ENCODE measurements at places on chromosomes 2 and 18. TPM values are rescaled to one million over a fixed set of nuclear protein-coding genes. Genes with fewer than 3 reads are reported as not detected.

DNA sequence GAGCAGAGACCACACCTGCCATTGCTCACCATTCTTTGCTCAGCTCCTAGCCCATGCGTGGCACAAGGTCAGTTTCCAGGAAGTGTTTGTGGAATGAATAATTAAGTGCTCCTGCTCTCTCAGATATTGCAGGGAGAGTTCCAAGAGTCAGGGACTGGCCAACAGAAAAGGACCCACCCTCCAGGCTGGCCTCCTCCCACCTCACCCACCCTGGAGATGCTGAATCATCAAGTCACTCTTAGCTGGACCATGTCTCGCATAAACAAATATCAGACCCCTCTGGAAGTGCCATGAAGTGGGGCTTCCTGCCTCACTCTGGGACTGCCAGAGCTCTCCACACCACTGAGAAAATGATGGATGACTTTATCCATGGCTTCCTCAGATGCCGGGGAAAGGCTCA, 256.0 kb downstream of the TNS1 start:
- DNase-seq: no peak

DNA sequence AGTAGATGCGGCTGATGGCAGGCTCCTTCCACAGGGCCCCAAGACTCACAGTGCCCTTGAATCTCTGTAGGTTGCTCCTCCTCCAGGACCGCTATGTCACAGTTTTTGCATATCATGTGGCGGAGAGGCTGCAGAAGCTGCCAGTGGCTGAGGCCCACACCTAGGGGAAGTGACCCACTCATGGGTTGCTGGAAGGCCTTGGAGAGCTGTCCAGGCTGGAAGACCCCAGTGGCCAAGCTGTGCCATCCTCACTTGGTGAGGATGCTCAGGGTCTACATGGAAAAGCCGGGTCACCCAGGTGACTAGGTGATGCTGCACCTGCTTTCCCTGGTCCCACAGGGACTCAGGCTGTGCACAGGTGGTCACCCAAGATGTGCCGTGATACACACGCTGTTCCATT, 90.6 kb downstream of the SEPTIN10 start:
- peak; percentile 11 for DNase-seq

The LRPPRC gene
- total RNA-seq: 74.8 TPM

DNA sequence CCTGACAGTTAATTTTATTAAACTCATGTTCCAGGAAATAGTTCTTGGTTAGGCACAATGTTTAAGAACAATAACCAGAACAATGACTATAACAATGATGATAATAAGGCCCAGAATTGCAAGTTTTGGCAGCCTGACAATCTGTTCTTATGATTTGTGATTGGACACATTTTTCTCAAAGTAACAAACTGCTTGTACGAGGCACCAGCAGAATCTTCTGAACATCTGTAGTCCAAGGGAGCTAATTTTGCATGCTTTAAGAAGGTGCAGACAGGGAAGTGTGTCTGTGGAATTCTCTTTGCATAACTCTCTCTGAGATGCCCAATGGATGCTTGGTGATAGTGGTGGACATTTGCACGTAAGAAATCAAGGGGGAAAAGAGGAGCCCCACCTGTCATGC, 709.3 kb downstream of the SLC4A3 start:
- no peak for DNase-seq

DNA sequence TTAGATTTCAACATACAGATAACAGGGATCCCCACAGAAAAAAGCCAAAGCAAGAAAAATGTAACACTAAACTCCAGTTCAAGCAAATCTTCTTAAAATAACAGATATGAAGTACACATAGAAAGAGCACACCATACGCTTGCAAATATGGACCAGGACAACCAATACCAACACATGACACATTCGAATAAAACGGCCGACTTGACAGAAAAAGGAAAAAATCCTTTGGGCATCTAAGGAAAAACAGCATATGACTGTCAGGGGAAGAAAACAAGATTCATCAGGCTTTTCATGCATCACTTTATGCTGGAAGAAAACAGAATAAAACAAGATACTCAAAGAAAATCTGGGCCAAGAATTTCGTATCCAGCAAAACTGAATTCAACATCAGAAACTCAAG, 16.0 kb downstream of the RNASEH1 start:
- DNase-seq: no peak

The ALPI gene
- total RNA-seq: not detected

GRCh38 chr2:129605646-129606045, 373.8 kb upstream of the RAB6C start:
- no peak for DNase-seq

The AMER3 gene
- not detected for total RNA-seq

GRCh38 chr2:199442173-199442572, 15.6 kb downstream of the SATB2 start:
- DNase-seq: no peak

- no peak for DNase-seq
Measured at GRCh38 chr2:20144861-20145260, 80.1 kb downstream of the SDC1 start.

The HRH4 gene
- 0.23 TPM for total RNA-seq

DNA sequence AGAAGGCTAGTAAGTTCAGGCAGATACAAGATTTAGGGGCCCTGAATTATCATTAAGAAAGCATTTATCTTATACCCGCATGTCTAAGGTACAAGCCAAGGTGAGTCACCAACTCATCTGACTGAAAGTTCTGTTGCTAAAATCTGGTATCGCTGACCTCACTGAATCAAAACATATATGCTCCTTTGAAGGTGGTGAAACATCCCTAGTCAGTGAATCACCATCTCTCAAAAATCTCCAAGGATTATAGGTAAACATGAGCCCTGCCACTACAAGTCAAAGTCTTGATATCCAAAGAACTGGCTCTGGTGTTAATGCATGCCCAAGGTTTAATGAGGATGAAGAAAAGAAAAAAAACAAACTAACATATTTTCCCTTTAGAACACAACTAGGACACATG, 43.5 kb downstream of the IRS1 start:
- no peak for DNase-seq

The POTEJ gene
- not detected for total RNA-seq

DNA sequence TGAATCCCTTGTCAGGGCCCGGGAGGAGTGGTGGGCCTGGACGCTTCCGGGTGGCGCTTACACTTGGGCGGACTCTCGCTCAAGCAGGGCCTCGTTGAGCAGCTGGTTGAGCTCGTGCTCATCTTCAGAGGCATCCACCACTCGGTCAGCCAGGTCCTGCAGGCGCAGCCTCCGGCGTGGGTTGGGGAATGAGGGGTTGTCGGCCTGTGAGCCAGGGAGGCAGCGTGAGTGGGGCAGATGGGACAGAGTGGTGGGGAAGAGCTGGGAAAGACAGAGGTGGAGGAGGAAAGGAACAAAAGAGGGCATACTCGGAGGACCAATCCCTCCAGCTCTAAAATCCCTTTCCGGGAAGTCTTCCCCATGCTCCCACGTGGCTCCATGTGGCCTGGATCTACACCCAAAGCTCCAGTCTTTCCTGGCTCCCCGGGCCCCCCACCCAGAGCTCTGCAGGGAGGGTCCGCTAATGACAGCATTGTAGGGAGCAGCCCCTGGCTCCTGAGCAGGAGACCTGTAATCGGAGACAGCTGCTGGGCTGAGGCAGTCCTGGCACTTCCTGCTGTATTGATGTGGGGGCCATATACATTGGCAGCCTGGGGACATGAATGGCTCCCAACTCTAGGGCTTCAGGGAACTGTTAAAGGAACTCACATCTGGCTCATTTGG, 41.6 kb downstream of the CENPO start:
- DNase-seq: no peak

DNA sequence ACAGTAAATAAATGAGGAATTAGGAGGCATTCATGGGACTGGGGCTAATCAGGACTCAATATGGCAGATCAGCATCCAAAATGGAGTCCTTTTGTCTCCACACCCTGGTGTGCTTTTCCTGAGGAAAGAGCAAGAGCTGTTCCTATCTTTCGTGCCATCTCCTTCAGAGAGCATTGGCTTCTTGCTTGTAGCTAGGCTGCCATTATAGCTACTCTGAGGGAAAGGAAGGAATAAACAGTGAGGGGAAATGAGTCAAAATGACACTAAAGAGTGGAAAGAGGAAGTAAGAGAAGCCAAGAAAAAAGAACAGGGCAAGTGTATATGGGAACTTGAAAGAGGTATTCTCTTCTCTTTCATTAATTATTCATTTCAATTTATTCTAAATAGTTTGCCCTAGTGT, 8.4 kb upstream of the NMI start:
- DNase-seq: no peak

The CCDC102B gene
- total RNA-seq: 3.9 TPM

The ODC1 gene
- 42.0 TPM for total RNA-seq

DNA sequence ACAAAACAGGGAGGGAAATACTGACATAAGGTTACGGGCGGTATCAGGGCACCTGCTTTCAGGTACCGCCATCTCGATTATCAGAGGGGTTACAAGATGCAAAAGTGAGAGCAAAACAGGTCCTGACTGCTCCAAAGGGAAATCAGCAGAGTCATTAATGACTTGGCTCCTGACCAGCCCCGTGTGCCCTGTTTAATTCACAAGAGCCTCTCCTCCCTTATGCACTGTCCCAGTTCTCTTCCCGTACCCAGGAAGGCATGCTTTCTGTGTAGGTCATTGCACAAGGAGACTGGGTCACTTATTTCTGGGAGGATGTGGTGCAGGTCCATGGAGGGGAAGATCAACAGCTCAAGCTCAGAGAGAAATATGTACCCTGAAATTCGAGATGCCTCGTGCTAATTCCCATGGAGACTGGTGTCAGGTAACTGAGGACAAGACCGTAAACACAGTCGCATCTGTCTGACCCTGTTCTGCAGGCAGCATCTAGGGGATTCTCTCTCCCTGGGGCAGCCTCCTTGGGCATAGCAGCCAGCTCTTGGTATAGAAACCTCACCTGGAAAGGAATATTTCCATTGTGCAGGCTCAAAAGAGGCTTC, 79.9 kb downstream of the HNRNPLL start:
- DNase-seq: no peak

GRCh38 chr18:66873899-66874298, 270.0 kb upstream of the CDH19 start:
- DNase-seq: no peak

- no peak for DNase-seq
Measured at GRCh38 chr2:227031379-227031778, 132.6 kb downstream of the COL4A4 start.

GRCh38 chr2:792687-793086, 115.5 kb upstream of the TMEM18 start:
- DNase-seq: no peak

DNA sequence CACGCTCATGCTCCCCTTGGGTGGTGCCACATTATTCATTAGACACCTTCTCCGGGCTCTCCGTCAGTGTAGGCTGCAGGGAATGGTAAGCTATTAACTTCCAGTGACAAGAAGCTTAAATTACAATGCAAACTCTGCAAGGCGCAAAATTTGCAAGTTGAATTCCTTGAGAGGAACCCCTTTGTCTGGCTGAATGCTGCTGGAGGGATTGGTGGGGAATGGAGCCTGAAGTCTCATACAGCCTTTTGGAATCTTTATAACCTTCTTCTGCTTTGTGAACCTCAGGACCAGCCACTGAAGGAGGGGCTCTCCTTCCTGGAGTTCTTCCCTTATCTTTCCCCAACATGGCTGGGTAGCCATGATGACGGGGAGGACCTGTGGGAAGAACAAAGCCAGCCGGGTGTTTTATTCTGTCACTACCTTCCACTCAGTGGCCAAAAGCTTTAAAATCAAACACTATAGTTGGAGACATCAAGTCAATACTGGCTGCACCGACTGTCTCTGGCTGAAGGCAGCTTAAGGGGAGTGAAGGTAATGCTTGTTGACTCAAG, 220.9 kb upstream of the EPHA4 start:
- DNase-seq: no peak

The VWC2L gene
- total RNA-seq: not detected

DNA sequence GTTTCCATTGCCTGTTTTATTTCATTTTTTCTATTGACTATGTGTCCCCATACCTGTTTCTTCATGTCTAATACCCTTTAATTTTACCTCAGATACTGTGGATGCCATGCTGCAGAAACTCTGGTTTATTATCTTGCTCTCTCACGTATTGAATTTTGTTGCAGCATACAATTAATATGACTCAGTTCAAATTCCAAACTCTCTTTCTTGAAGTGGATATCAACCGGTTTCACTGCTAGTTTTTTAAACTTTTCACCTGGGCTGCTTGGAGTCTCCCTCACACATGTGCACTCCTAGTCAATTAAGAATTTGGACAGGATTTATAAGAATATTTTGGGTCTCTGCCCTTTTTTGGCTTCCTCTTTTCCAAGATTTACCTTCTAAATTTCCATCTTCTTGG, 70.6 kb upstream of the CAPN13 start:
- DNase-seq: no peak

GRCh38 chr2:42138163-42139015, 30.8 kb upstream of the EML4 start:
- no peak for DNase-seq

- DNase-seq: no peak
Measured at GRCh38 chr18:47420130-47420529, 168.7 kb upstream of the SKOR2 start.

The SLC23A3 gene
- total RNA-seq: 4.7 TPM

The TCF7L1 gene
- not detected for total RNA-seq

Measured in activated naive CD8-positive, alpha-beta T cell treated with anti-CD3 and anti-CD28 coated beads, Interleukin-2, amount 10 ng/mL, durations not matched to agents 7 days and 5 days (primary cell).